Fibroblast of upper back skin (primary cell): ENCODE measurements at places on chromosomes 13 and 19.

DNA sequence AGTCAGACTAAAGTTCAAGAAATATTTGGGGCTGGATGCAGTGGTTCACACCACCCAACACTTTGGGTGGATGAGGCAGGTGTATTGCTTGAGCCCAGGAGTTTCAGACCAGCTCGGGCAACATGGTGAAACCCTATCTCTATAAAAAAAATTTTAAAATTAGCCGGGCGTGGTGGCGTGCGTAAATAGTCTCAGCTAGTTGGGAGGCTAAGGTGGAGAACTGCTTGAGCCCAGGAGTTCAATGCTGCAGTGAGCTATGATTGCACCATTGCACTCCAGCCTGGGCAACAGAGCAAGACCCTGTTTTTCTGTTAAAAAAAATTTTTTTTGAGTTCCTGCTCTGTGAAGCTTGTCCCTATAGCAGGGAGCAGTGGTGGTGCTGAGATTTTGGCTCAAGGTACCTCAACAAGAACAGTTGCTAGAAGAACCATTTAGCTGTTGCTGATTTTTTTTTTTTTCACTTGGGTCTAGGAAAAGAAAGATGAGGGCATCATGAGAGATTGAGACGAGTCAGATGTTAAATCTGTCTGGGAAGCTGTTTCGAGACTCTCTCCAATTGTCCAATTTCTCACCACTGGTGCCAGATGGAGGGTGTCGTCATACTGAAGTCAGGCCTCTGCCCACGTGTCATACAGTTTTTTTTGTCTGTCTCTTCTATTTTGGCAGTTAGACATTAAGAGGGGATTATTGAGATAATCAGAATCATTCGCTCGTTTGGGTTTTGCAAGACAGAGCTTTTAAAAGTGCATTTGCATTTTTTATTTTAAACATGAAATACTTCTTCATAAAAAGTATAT is 3.7 kb downstream of the SLC25A42 start:
- peak; percentile 6 for DNase-seq

DNA sequence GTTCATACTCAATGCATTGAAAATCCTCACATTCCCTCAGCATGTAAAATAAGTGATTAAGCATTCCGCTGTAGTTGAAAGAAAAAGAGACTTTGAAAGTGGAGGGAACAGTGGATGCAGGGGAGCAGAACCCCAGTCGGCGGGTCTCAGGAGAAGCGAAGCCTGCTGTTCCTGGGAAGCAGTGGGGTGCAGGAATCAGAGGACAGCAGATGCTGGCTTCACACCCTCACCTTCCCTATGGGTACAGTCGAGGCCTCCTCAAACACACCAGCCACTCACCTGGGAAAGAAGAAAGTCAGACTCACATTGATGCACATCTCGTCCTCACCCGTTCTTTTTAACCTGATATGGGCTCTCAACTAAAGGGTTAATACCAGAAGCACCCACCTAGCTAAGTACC is 38.2 kb downstream of the COL4A2 start:
- no peak for DNase-seq

DNA sequence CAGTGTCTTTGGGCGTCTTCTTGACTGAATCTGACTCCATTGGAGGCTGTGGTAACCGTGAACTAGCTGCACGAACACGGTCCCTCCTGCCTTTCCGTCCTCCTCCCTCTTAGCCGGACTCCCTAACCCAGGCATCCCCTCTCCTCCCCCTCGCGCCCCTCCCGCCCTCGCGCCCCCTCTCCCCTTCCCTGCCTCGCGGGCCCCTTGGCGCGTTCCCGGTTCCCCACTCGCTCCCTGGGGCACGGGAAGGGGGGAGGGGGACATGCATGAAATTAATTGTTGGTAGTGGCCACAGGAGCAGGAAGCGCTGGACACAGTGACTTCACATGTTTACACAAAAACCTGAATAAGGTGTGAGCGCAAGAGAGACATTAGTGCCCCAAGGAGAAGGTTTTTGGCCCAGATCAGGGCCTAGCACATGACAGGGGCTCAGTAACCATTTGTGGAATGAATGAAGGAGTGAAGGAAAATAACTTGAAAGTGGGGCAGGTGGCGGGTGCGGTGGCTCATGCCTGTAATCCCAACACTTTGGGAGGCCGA is 279 bp downstream of the DMRTC2 start:
- no peak for DNase-seq

- DNase-seq, result peak; percentile 5
These were observed at the start of gene MYBPC2 for GRCh38 chr19:50432221-50433028. Gene MYBPC2, plus strand, starts transcription at chr19:50432892. Its CDS starts 62 bp downstream, at chr19:50432954.

- DNase-seq, result peak; percentile 96
These were observed at the start of gene RFC3 for GRCh38 chr13:33817901-33818706. Gene RFC3, plus strand, starts transcription at chr13:33818149. Its CDS starts 30 bp downstream, at chr13:33818179.
